CD4-positive, alpha-beta T cell treated with Interleukin-21 for 1 hour (primary cell): ENCODE measurements at places on chromosomes 5 and 9.
A peak's percentile ranks its signal among the peaks of the same experiment; 100 is the strongest.

GRCh38 chr9:113985968-113986585 is 92.0 kb downstream of the AMBP start:
- DNase-seq, result no peak

- DNase-seq, result no peak
These were observed 105.0 kb downstream of the ANKRD55 start for GRCh38 chr5:56128113-56128512.

- no peak for DNase-seq
These were observed 390.6 kb downstream of the DNAH5 start for GRCh38 chr5:13553896-13554295.

DNA sequence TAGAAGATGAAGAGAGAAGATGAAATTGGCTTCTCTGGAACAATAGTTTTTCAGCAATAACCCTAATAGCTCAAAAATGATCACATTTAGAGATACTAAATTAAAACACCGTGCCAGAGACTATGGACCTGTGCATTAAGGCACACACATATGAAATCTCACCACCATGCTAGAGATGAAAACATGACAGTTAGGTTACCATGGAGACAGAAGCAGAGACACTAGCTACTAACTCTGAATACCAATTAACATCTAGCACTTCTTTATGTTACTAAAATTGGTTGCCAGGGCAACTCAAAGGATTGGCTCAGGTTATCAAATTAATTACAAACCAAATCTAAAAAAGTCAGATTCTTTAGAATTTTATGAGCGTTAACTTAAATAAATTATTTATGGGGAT is 337.7 kb downstream of the PLK2 start:
- DNase-seq, result no peak

DNA sequence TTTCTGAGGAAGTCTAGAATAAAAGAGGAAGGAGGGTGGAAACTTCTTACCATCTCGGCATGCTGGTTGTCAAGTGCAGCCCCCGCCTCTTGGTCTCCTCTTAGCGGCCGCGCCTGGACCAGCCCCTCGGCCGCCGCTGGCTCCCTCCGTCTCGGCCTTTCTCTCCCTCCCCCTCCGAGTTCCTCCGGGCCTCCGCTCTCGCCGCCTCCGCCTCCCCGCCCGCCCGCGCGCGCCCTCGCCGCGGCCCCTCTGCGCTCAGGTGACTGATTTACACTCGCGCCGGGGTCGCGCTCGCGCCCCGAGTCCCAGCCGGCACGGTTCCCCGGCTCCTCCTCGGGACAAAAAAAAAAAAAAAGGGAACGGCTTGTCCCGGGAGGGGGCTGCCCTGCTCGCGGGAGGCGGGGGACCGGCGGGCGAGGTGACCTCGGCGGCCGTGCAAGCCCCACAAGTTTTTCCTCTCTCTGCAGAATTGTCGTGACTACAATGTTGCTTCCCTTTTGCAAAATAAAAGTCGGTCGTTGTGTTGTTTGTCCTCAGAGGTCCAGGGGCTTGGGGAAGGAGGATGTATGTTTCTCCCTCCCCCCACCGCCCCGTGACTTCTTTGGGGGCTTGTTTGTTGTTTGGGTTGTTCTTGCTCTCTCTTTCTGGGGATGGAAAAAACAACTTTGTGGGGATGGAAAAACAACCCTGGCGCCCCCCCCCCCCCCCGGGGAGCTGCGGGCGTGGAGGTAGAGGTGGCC is at the start of gene BNC2:
TSS of gene BNC2 (minus strand) at position 75 of the 740 bp plus-strand sequence. CDS start at position 53, 22 bp downstream.
- no peak for DNase-seq

DNA sequence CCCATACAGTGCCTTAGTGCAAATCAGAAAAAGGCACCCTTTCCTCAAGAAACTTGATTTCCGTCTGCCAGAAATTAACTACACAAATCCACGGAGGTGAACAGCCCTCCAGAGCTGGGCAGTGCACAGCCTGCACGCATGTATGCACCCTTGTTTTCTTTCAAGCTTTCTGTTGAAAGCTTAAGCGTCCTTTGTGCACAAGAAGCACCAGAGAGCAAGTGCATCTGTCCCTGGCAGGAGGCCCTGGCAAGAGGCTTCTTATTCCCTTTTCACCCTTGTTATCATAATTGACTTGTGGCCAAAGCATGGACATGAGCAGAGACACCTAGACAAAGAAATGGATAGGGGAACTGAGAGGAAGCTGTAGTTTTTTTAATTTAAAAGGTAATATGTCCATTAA is 47.4 kb upstream of the ATG10 start:
- DNase-seq, result no peak

GRCh38 chr5:149654231-149654630 is 72.9 kb downstream of the ARHGEF37 start:
- no peak for DNase-seq

GRCh38 chr5:159877894-159878448 is 38.3 kb upstream of the ADRA1B start:
- no peak for DNase-seq

GRCh38 chr9:127449332-127449966 is 1.8 kb downstream of the RPL12 start:
- DNase-seq, result no peak

DNA sequence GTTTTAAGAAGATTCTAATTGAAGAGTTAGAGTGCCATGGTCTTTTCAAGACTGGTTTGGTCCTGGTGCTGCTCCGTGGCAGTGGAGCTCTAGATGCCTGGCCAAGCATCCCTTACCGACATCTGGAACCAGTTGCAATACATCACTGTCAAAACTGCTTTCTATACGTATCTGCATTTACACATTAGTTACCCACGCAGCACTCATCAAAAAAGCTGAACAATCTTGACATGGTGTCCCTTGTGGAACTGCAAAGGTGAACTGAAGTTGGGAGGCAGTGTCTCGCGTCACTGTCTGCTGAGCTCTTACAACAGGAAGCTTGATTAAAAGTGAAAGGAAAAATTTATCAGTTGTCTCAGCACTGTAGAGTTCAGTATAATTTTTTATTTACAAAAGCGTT is 82.6 kb downstream of the PBX3 start:
- DNase-seq, result peak; percentile 75

GRCh38 chr9:95770653-95771131 is 104.8 kb upstream of the ERCC6L2 start:
- DNase-seq, result no peak

- DNase-seq, result no peak
These were observed 43.6 kb upstream of the SLC30A5 start for GRCh38 chr5:69050214-69050613.

DNA sequence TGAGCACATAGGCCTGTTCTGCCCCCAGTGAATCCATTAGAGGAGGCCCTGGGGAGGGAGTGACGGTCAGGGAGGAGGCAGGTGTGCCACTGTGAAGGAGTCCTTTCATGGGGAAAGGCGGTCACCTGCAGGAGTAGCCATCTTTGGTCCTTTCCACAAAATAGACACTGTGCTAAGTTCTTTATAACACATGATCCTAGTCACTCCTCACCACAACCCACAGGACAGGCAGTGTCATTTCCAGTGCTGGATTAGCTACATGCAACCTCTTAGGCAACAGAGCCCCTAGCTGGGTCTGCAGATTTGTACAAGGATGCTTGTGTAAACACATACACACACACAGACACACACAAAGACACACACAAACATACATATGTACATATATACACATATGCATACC is 18.3 kb downstream of the DOCK2 start:
- DNase-seq, result no peak

DNA sequence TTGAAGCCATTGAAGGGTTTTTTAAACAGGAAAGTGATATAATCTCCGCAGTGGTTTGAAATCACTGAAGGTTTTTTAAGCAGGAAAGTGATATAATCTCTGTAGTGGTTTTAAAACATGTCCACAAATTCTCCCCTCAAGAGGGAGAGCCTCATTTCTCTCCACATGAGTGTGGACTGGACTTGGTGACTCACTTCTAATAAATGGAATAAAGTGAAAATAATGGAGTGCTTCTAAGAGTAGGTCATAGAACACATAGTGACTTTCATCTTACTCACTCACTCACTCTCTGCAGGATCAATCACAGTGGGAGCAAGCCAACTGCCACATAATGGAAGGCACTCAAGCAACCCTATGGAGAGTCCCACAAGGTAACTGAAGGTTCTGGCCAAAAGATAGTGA is 12.0 kb downstream of the CTNNAL1 start:
- DNase-seq, result no peak

- no peak for DNase-seq
These were observed 97.3 kb downstream of the PLCXD3 start for GRCh38 chr5:41413074-41413473.

DNA sequence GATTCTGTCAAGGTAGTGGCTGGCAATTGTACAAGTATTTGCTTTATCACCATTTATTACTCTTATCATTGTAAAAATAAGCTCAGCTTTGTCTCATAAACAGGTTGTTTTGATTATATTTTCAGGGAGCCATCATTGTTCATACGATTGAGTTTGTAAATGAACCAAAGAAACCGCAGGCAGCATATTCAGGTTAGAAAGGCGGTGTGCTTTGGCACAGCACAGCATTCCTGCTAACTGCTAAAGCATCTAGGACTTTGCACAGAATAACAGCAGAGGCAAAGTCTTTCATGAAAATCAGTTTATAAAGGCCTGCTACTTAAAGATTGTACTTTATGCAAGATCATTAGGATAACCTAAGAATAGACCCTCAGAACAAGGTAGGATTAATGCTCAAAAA is 281.5 kb upstream of the SLC24A2 start:
- DNase-seq, result no peak

DNA sequence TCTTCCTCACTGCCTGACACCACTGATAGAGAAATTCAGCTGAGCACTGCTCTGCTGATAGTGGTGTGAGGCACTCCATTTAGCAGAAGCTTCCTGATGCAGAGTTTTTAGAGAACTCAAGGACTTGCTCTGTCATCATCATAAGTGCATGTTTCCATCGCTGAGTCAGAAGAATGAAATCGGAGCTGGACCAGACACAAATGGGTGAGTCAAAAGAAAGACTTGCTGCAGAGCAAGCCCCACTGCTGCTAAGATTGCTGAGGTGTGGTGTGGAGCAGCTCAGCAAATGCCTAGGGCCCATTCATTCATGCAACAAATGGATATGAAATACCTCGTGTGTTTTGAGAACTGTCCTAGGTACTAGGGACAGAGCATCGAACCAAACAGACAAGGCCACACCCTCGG is 410.2 kb upstream of the SLC30A5 start:
- DNase-seq, result no peak

DNA sequence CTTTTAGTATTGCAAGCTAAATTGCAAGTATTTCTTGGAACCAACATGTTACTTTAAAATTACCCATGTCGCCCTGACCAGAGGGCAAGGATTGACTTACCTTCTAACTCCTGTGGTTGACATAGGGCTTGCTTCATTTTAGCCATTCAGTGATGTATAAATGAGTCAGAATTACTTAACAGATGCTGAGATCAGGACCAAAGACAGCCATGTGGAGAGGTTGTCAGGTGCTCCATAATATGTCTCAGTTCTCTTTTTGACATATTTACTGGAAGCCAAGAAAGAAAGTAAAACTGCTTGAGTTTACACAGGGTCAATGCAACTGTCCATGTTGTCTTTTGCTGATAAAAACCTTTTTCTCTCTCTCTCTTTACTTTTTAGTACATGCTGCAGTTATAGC is 33.2 kb downstream of the F2RL2 start:
- DNase-seq, result no peak

- DNase-seq, result no peak
These were observed 376.3 kb upstream of the ZNF462 start for GRCh38 chr9:106486685-106487084.

DNA sequence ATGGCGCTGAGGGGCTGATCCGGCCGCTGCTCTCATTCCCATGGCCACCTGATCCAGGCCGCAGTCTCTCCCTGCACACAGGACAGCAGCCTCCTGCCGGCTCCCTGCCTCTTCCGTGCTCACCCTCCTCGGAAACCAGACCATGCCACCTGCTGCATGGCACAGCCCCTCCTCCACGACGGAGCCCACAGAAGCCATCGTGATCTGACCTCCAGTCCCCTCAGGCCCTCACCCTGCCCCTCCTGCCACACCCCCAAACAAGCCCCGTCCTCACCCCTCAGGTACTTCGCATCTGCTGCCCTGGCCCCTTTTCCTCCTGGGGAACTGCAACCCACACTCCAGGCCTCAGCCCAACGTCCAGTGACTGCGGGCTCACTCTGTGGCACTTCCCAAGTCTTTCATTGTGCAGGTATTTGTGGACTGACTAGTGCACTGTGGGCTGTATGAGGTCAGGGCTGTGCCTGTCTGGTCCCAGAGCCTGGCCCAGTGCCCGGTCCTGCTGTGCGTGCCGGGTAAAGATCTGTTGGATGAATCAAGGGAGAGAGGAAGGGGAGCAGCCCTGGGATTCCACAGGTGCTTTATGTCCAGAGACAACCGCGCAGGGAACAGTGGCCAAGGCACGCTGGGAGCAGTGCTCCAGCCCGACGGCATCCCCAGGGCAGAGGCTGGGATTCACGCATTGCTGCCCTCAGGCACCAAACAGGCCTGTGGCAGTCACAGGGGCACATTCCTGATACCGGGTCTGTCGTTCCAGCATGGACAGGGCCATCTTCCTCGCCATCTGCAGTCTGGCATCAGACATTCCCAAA is 86.1 kb downstream of the ADAMTS2 start:
- no peak for DNase-seq

DNA sequence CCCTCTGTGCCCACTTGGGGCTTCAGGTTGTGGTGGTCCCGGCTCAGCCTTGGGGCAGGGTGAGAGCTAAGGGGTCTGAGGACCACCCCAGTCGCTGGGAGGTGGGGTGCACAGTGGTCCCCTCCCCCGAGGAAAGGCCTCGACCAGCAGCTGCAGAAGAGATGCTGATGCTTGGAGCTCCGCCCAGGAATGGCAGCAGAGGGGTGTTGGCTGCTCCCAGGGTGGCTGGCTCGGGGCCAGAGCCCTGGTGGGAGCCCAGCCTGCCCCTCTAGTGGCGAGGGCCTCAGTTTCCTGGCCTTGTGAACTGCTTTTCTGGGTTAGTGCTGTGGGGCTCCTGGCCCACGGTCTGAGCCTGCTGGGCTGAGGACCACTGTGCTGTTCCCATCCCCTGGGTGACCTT is 1.2 kb downstream of the DIPK1B start:
- DNase-seq, result no peak

DNA sequence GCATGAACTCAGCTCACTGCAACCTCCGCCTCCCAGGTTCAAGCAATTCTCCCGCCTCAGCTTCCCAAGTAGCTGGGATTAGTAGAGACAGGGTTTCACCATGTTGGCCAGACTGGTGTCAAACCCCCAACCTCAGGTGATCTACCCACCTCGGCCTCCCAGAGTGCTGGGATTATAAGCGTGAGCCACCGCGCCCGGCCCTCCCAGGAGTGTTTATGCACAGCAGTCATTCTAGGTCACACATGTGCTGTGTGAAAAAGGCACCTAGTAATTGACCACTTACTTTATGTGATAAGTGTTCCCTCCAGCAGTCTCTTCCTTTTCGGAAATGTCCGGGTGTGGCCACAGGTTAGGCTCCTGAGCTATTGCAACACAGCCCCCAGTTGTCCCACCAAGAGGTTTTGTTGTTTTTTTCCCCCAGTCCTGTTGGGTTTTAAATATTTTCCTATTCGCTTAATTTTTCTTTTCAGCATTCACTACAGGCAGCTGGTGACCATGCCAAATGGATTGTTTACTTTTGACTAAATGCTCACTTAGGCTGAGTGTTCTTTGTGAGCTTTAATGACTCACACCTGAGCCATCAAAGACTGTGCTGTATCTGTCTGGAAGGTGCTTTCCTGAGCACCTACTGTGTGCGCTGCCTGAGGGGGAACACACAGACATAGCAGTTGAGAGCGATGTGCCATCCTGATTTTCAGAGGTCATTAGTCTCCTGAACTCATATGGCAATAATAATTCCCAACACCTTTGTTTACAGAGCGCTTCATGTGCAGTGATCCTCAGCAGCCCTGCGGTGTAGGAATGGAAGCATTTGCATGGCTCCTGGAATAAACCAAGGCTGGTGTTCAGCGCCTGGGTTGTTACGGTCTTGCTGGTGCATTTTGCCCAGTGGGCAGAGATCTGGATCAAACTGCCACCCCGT is 94.3 kb downstream of the MVB12B start:
- DNase-seq, result no peak

GRCh38 chr9:72427801-72428200 is 62.8 kb upstream of the ZFAND5 start:
- no peak for DNase-seq
